NCI-H1048 (cell line): ENCODE measurements at places on chromosomes 13 and 19.

DNA sequence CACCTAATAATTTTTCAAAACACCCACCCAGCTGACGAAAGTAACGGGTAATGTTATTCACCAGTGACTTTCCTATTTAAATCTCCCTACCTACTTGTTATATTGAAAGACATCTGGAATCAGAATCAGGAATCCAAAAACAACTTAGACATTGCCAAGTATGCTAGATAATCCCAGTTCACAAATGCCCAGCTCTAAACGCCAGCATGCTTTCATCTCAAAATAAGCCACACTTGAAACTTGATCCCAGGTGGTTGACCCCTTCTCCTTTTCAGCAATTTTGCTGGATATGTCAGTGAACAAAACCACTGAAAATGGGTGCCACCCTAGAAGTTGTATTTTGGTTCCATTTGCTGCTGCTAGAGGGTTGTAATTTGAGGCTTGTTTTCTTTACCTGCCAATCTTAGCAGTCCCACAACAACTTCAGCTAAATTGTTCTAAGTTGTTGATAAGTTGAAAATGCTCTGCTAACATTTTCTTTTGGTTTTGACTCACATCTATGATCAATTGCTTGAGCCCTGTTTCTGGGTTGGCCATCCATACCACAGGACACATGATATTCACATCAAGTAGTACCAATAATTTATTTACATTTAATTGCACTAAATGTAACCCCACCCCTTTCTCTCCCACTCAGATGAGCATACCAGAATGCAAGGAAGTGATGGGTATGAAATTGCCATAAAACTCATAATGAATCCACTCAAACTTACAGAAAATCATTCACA lies 66.4 kb downstream of the DCT start:
- no peak for DNase-seq

GRCh38 chr19:29467824-29468401 lies 57.9 kb upstream of the VSTM2B start:
- DNase-seq, result no peak

- DNase-seq, result no peak
Measured at GRCh38 chr19:3210347-3211017, 14.0 kb upstream of the CELF5 start.

GRCh38 chr13:28328271-28328607 lies 166.7 kb downstream of the FLT1 start:
- no peak for DNase-seq

DNA sequence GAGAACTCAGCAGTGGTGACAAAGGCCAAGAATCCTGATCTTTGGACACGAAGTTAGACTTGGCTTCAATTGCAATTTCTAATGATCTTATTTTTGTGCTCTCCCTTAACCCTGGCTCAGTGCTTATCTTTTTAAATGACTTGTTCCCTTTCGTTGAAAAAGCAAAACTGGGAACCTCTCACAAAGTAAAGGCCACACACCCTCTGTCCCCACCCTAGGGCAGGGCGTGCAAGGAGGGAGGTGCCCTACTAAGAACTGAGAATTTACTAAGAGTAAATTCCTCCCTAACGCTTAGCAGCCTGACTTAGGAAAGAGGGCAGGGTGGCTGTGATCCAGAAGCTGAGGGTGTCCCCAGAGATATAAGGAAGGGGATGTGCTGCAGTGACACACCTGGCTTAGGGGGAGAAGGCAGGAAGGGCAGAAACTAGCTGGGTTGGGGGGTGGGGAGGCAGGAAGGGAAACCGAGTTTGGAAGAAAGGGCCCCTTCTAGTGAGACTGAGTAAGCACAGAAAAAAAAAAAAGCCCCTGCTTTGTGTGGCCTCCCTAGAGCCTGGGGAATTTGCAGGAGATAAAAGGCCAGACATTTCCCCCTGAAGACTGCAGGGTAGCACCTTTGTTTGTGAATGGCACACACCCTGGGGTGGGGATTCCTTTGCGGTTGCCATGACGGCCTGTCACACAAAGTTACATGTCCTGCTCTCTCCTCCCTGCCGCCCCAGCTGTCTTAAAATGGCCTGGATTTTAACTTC lies 435.1 kb downstream of the EFNB2 start:
- no peak for DNase-seq

DNA sequence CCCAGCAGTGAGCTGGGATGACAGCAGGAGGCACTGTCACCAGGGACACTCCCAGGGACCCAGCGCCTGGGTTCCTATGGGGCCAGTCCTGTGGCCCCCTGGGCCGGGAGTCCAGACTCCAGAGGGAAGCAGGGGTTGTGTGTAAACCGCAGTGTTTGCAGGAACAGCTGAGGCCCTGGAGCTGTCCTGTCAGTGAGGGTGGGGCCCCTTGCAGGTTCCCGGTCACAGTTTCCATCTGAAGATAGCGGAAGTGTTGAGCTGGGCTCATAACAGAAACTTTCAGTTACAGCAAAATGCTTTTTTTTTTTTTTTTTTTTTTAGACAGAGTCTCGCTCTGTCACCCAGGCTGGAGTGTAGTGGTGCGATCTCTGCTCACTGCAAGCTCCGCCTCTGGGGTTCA lies 17.7 kb upstream of the CSNK1G2 start:
- DNase-seq, result no peak

DNA sequence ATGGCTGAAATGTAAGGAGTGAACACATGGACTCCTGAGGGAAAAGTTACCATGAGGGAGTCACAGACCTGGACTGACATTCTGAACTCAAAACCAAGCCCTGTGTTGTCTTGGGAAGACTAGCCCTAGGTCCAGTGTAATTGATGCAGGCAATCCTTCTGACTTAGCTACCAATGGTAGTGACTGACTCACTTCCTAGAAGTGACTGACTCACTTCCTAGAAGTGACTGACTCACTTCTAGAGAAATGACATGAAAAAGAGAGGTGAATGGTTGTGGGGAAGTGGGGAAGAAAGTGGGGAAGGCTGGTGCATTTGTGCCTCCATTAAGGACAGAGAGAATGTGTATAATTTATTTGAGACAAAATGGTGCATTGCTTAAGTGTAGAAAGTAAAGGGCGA lies 49.9 kb downstream of the EDNRB start:
- DNase-seq, result no peak

DNA sequence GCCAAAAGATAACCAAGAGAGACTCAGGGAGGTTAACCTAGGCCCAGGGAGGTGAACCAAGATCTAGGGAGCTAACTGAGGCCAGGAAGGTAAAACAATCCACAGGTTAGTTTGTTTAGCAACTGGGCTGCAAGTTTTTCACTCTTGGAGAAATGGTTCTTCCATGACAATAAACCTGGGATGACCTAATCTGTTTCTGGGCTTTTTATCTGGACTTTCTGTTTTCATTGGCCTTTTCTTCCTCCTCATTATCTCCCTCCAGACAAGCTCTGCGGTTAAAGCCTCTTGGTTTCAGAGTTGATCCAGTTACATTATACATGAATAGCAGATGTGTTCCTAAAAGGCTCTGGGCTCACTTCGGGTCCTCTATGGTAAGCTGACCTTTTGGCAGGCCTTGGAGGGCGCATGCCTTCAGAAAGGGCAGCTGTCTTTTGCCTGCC lies 44.2 kb downstream of the PCDH8 start:
- DNase-seq, result no peak

DNA sequence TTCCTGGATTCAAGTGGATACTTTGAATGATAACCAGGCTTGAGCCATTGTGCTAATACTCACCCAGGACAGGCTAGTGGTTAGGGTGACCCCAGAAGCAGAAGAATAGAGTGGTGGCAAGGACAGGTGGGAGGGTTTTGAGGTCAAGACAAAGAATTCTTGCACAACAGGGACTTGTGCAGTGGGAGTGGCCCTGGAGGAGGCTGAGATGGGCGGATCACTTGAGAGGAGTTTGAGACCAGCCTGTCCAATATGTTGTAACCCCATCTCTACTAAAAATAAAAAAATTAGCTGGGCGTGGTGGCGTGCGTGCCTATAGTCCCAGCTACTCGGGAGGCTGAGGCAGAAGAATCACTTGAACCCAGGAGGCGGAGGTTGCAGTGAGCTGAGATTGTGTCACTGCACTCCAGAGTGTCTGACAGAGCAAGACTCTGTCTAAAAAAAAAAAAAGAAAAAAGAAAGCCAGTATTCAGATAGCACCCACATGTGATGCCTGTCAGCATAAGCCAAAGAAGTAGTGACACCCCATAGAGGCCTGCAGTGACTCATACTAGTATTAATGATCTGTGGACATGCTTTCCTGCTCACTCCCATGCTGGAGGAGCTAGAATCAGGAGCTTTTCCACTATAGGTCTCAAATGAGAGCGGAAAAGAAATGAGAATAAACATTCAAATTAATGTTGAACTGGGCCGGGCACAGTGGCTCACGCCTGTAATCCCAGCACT lies 78.7 kb downstream of the RNF17 start:
- DNase-seq, result no peak

- no peak for DNase-seq
Measured at GRCh38 chr13:32390048-32390447, 37.9 kb downstream of the N4BP2L1 start.

GRCh38 chr13:112768795-112769481 lies 79.1 kb downstream of the ATP11A start:
- no peak for DNase-seq

DNA sequence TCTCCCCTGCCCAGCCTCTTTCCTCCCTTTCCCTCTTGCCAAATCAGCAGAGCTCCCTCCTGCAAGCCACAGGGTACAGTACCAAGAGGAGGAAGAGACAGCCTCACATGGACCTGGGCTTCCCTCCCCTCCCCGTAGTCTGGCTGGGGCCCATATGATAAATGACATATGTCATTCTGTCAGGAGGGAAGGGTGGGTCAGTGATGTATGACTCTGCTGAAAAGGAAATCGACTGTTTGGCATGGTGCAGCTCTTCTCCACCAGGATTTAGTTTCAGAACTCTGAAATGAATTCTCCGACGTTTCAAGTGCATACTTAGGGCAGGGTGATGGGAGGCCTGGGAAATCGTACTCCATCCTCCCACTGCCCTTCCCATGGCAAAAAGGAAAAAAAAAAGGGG lies 9.8 kb downstream of the TSHZ3 start:
- no peak for DNase-seq

- DNase-seq, result no peak
Measured at GRCh38 chr13:64758521-64759244, 2471.5 kb downstream of the PCDH9 start.

GRCh38 chr13:22214184-22214583 lies 543.3 kb downstream of the FGF9 start:
- DNase-seq, result no peak

- no peak for DNase-seq
Measured at GRCh38 chr19:7661744-7662538, 6.9 kb upstream of the RETN start.

DNA sequence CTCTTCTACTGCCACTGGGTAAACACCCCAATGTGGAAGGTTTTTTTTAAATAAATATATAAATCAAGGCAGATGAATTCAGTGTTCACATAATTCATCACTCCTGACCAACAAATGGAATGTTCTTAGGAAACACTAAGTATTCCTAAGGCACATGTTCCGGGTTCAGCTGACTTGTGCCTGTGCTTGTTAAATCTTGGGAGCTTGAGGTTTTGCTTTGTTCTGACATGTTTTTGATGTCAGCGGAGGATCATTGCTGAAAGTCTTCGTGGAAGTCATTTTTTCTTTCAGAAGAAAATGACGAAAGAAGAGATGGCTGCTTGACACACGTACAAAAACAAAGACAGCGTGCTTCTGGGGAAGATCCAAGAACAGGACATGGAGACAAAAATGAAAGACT lies 185.8 kb downstream of the MZT1 start:
- DNase-seq, result no peak

DNA sequence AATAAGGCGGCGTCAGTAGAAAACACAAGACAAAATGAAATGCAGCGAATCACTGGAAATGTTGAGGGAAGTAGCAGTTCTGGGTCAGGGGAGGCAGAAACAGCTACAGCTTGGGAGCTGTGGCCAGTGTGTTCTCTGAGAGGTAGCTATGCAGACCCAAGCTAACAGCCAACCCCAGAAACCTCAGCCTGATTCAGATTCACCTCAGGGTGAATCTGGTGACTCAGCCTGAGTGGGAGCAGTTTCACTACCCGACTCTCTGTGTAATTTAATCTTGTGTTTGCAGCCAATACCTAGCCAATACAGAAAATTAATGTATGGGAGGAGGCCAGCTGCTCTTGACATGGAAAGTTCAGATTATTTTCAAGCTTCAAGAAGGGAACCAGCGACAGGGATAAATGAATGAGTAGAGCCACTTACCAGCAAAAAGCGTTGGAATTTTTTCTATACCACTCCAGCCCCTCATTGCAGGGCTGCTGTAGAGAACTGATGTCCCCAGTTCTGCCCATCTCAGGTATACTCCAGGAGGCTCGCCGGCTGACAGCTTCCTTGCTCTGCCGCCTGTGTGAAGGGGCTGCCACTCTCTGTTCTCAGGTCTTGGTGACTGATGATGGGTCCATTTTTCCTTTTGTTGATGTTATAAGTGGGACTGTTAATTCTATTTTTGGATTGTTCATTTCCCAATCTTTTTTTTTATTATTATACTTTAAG lies 8.9 kb downstream of the IGFL3 start:
- no peak for DNase-seq

GRCh38 chr13:113758651-113759524 lies at the start of gene TMEM255B:
Gene TMEM255B (plus strand): TSS chr13:113759226. CDS start chr13:113759270, 44 bp downstream.
- no peak for DNase-seq

- no peak for DNase-seq
Measured at GRCh38 chr13:32141462-32141861, 109.9 kb downstream of the FRY start.

DNA sequence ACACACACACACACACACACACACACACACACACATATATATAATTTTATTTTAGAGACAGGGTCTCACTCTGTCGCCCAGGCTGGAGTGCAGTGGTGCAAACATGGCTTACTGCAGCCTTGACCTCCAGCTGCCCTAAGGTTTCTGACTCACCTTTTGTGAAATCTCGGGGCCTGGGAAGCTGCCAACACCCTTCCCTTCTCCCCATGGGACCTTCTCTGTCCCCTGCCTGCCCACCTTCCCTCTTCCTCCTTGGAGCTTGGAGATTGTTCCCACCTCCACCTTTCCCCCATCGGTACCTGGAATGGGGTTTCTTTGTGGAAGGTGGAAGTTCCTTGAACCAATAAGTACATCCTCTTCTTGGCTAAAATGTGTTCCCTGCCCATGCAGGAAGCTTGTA lies 6.3 kb downstream of the ARRDC5 start:
- no peak for DNase-seq

DNA sequence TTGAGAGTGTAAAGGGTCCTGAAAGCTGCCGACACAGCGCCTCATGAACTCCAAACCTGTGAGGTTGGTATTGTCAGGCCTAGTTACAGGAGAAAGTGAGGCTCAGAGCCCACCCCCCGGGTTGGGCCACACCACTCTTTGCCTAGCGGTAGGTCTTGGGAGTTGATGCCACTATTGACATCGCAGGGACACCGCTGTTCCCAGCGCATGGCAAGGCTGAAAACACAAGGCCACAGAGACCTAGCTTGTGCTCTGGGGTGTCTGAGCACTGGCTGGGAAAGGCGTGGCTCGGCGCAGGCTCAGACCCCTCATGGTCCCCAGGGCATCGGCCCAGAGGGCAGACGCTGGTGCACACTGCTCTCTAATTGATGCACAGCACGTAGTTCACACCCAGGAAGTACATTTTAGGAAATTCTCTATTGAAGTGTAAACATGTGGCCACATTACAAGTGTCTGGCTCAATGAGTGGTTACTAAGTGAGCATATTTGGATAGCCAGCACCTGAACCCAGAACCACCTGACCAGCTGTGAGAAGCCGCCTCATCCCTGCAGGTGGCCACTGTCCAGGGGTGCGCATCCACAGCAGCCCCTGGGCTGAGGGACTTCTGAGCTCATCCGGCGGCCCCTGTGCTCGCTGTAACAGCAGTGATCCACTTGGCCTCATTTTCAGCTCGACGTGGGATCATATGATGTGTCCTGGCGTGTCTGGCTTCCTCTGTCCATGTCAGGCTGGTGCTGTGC lies 27.3 kb downstream of the UPF1 start:
- DNase-seq, result no peak

GRCh38 chr19:35040826-35041547 lies 534 bp upstream of the HPN start:
- no peak for DNase-seq
